ENCODE measurements at places on chromosomes 4 and X.

DNA sequence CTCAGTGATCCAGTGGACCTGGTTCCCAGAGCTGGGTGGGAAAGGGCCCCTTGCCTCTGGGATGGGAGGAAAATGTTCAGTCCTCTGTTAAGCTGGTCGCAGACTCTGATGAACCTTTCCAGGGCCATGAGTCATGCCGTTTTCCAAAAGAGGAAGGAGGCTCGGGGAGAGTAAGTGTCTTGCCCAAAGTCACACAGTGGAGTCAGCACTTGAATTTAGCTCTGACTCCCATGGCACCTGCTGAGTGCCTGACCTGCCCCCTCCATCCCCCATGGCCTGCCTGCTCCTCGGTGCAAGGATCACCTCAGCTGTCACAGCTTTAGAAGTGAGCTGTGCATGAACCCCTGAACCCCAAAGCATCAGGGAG, 14.0 kb upstream of the KIAA0232 start:
- no peak for DNase-seq

DNA sequence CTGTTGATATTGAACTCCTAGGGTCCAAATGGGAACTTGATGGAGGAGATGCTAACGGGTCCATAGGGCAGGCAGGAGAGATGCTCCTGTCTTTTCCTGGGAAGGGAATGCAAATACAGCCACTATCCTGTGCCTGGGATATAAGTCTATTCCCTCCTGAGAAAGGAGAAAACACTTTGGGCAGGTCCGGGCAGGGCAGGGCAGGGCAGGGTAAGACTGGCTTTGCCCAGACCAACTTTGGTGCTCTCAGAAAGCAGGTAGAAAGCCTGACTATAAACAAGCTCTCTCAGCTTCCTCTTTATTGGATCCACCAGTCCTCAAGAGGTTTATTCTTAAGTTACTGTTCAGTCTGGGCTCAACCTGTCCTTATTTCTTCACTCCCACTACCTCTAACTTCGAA, 232.3 kb downstream of the PTTG2 start:
- DNase-seq, result no peak

DNA sequence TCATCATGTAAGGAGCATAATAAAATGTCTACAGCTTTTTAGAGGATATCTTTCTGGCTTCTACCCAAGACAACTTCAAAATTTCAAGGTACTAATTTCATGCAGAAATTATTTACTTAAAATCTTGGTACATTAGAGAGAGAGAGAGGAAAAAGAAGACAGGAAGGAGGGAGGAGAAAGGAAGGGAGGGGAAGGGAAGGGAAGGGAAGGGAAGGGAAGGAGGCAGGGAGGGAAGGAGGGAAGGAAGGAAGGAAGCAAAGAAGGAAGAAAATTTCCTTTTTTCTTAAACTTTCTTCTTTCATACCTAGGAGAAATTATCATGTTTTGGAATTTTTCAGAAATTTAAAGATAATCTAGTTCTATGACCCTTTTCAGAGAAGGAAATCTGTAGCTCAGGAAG, 61.8 kb downstream of the HS3ST1 start:
- no peak for DNase-seq

GRCh38 chrX:139784807-139785206, 76.8 kb upstream of the MCF2 start:
- no peak for DNase-seq

GRCh38 chrX:150257353-150258175, 105.6 kb upstream of the MAMLD1 start:
- no peak for DNase-seq

- peak; percentile 64 for DNase-seq
Observed at GRCh38 chrX:70089604-70090297, 27.5 kb downstream of the OTUD6A start.

DNA sequence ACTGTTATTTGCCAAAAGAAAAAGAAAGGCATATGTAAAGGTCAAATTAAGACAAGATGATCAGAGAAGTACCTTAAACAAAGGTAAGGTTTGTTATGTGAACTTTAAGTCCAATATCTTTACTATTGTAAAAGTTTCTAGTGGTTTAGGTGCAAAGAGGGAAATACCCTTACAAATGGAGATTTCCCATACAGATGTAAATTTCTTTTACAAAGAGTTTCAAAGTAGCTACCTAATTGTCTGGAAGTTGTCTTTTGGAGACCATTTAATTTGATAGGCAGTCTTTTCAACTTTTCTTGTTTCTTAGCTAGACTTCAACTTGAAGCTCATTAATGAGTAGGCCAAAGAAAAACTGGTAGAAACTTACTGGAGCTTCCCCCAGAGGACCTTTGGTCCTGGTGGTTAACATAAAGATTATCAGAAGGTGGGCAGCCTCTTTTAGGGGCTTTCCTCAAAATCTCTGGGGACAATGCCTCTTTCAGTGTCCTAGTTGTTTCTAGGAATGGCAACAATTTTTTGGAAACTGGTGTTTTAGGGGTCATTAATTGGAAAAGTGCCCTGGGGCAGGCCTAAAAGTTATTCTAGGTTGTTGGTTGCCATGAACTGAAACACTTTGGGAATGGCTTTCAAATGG, 297.3 kb downstream of the GUCY2F start:
- no peak for DNase-seq

- no peak for DNase-seq
Observed at GRCh38 chr4:56389558-56389957, 2.3 kb upstream of the AASDH start.

DNA sequence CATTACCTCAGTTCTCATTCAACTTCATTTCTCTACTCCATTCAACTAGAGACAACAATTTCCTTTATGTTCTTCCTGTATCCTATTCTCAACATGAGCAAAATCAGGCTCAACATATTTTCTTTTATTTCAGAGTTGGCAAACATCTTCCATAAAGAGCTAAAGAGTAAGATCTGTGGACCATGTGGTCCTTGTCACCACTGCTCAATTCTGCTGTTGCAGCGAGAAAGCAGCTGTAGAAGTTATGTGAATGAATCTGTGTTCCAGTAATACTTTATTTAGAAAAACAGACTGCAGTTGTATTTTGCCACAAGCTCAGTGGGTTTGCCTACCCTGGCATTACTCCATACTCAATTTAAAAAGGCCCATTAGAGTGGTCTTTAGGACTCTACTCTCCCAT, 2057.3 kb downstream of the ARAP2 start:
- DNase-seq, result no peak

DNA sequence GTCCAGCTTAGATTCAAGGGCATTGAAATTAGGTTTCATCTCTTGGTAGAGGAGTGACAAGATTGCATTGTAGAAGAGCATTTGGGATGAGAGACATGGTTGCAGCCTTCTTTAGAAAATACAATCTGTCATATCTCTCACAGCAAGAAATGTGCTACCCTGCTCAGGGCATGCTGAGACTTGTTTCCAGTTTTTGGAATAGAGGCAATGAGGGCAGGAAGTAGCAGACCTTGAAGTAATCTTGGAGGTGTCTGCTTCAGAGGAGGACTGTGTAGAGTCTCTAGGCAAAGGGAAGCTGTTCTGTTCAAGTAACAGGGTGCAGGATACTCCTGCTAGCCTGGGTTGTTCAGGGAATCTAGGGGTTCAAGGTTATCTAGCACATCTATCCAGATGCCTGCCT, 116.1 kb upstream of the ZNF827 start:
- DNase-seq, result no peak

Data from HFFc6 (cell line).